ENCODE measurements at places on chromosomes 6 and 20. TPM values are rescaled to one million over a fixed set of nuclear protein-coding genes. Genes with fewer than 3 reads are reported as not detected.

The CTAGE9 gene
- total RNA-seq: not detected

The TREM1 gene
- not detected for total RNA-seq

The CST1 gene
- total RNA-seq: not detected

The GGT7 gene
- total RNA-seq: 72.7 TPM

The MOCS1 gene
- total RNA-seq: 23.6 TPM

The DNAH8 gene
- 0.07 TPM for total RNA-seq

The SPATA25 gene
- 4.8 TPM for total RNA-seq

DNA sequence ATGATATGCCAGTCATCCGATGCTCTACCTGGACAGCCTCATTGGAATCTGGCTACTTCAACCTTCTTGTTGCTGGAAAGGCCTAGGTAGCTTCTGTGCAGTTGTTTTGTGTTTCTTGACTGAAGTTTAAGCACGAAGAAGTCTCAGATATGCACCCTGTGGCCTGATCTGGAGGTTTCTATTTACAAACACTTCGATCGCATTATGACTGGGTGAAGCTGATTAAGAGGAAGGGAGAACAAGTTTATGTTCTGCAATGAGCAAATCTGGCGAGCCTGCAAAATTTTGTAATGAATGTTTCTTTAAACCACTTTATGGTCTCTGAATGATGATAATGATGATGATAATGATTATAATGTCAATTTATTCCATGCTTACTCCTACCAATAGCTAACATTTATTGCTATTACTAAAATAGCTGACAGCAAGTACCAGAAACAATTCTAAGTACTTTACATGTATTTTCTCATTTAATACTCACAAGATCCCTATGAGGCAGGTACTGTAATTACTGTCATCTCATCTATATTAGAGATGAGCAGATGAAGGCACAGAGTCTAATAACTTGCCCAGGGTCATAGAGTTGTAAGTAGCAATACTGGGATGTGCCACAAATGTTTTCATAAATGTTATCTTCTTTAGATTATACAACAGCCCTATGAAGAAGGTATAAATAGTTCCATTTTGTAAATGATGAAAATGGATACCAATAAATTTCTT lies 126.1 kb upstream of the UST start:
- DNase-seq: no peak

GRCh38 chr6:38610050-38610625 lies 29.6 kb downstream of the BTBD9 start:
- DNase-seq: no peak

DNA sequence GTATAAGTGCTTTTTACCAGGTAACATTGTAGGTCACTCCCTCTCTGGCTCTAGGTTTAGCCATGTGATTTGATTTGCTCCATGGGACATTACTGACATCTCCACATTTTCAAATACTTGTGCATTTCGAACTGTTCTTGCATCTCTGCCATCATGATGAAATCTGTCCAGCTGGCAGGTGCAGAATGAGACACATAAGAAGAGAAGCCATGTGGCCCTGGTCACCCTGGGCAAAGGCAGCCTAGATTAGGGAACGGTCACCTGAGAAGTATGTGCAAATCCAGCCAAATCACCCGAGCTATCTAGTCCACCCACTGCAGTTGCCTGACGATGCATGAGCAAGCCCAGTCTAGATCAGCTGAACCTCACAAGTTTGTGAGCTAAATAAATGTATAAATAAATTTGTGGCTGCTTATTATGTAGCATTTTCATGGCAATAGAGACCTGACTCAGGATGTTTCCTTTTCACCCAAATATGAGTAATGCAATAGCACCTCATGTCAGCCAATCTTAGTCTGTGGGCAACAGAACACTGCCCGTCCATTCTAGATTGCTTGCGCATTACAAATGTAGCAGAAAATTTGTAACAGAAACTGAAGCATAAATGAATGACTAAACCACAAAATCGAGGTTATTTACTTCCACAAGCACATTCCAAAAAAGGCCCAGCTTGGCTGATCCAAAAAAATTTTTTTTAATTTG lies 115.2 kb downstream of the PAK5 start:
- DNase-seq: no peak

- DNase-seq: no peak
These were observed 27.9 kb upstream of the PLCB4 start for GRCh38 chr20:9040863-9041524.

GRCh38 chr6:139711804-139712585 lies 337.5 kb upstream of the CITED2 start:
- no peak for DNase-seq

GRCh38 chr6:127102299-127102698 lies 16.2 kb upstream of the RSPO3 start:
- no peak for DNase-seq

DNA sequence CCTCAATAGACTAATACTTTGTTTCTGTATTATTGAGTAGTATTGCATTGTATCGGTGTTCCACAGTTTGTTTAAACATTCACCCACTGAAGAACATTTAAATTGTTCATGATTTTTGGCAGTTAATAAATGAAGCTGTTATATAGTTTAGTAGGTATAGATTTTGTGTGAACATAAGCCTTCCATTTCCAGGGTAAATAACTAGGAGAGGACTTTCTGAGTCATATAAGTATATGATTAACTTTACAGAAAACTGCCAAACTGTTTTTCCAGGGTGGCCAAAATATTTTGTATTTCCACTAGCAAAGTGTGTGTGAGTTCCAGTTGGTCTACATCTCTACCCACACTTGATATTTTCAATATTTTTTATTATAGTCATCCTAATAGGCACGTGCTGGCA lies 70.0 kb upstream of the MLIP start:
- no peak for DNase-seq

GRCh38 chr6:76552268-76552667 lies 479.8 kb upstream of the IMPG1 start:
- DNase-seq: no peak

DNA sequence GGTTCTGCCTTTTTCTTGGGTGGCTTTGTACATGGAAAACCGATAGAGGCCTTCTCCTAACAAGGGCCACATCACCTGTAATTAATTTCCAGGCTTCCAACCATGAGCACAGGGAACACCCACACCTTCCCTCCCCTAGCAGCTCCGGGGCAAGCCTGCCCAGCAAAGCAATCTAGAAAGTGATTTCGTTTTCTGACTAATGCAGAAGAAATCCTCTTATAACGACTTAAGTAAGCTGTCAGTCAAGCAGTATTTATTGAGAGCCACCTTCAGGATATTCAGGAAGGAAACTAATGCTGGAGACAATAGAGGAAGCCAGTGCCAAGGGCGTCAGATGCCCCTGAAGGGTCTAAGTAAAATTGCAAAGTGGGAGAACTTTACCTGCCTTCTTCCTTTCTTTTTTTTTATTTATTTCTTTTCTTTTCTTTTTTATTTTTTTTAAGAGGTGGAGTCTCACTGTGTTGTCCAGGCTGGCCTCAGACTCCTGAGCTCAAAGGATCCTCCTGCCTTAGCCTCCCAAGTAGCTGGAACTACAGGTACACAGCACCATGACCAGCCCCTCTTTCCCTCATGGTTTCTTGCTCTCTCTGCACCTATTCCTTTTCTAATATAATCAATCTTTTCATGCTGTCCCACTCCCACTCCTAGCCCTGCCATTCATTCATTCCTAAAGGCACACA lies 67.5 kb upstream of the MBOAT1 start:
- DNase-seq: no peak

- no peak for DNase-seq
These were observed 12.6 kb downstream of the ADTRP start for GRCh38 chr6:11766043-11766442.

GRCh38 chr20:50565383-50565782 lies 55.2 kb downstream of the PTPN1 start:
- DNase-seq: no peak

GRCh38 chr6:118042855-118043254 lies 135.8 kb downstream of the SLC35F1 start:
- DNase-seq: no peak
